Cardiac muscle cell (in vitro differentiated cells and primary cell): ENCODE measurements at places on chromosomes 7 and 10.

DNA sequence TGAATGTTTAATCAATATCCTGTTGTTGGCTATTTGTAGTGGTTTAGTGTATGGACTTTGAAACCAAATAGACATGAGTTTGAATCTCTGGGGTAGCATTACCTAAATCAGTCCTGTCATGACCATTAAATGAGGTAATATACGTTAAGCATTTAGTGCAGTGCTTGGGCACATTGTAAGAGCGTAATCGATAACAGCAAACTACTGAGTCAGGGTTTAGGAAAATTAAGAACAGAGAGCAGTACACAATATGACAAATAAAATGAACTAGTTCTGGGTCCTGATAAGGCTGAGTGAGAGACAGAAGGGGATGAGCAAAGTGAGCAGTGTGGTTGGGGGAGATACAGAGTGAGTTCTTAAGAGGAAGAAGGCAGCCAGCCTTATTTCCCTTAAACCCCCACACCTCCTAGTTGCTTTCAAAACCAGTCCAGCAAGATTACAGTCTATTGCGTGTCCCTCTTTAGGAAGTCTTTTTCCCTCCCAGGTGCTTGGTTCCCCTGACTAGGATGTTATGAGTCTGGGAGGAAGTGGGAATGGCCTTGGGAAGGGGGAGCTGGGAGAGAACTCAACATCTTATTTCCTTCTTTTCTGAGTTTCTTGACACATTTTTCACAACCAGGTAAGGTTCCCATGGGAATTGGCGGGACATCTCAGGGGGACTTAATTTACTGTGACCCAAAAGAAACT lies 171.0 kb downstream of the SND1 start:
- no peak for DNase-seq

GRCh38 chr10:68462536-68462935 lies 9.2 kb downstream of the DNA2 start:
- no peak for DNase-seq

GRCh38 chr7:3912291-3912690 lies 611.2 kb downstream of the SDK1 start:
- no peak for DNase-seq

- DNase-seq: no peak
Measured at GRCh38 chr7:151863386-151864079, 13.4 kb downstream of the PRKAG2 start.

GRCh38 chr10:18233775-18234174 lies 93.6 kb downstream of the CACNB2 start:
- peak; percentile 20 for DNase-seq

GRCh38 chr7:69173846-69174245 lies 424.4 kb upstream of the AUTS2 start:
- no peak for DNase-seq

DNA sequence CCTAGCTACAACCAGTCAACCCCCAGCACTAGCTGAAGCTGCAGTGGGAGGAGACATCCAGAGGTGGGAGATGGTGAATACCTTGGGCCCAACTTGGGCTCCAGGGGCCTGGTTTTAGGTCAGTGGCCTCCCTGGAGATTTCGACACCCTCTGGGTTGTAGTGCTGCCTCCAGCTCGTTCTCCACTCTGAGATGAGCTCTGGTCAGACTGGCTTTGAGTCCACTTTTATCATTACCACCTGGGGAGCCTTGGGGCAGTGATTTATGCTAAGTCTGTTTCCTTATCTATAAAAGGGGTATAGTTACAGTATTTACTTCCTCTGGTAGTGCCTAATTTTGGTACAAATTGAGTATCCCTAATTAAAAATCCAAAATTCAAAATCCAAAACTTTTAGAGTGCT lies 22.8 kb downstream of the PPIA start:
- DNase-seq: no peak

DNA sequence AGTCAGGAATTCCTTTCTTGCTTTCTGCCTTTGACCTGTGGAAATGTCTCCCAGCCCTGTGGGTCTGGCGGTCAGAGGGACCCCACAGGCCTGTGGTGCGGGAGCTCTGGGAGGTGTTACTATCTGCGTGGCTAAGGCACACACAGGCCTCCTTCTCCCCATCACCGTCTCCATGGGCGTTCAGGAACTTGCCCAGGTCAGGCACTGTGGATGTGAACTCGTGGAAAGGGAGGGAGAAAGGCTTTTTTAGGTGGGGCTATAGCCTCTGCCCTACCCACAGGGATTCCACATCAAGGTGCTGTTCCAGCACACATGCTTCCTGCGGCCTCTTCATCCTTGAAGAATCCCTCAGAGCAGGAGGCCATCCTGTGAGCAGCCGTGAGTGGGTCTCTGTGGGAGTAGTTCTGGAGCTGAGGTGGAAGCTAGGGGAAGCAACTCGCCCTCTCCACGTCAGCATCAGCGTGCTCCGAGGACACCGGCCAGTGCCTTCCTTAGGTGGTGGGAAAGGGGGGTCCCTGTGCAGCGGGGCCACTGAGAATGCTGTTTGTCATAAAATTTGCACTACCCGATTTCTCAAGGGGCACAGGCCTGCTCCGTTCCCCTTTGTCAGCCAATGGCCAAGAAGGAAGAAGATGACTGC lies 7.5 kb upstream of the ATP6V0E2 start:
- DNase-seq: no peak

DNA sequence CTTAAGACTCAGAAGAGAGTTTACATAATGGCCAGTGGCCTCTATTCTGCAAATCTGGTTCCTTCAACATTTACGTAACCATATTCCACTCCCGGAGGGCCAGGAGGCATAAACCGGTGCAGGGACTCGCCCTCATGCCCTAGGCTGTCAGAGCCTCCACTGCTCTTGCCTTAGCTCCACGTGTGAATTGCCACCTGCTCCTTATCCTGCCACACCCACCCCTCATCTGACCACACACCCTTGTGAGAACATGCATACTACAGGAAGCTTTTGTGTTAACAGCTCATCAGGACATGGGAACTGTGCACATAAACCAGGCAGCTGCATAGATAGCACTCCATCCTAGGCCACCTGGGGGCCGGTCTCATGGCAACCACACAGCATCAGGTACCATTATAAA lies 146.7 kb upstream of the PFKP start:
- DNase-seq: no peak

GRCh38 chr10:34083567-34083966 lies 731.5 kb downstream of the PARD3 start:
- no peak for DNase-seq

DNA sequence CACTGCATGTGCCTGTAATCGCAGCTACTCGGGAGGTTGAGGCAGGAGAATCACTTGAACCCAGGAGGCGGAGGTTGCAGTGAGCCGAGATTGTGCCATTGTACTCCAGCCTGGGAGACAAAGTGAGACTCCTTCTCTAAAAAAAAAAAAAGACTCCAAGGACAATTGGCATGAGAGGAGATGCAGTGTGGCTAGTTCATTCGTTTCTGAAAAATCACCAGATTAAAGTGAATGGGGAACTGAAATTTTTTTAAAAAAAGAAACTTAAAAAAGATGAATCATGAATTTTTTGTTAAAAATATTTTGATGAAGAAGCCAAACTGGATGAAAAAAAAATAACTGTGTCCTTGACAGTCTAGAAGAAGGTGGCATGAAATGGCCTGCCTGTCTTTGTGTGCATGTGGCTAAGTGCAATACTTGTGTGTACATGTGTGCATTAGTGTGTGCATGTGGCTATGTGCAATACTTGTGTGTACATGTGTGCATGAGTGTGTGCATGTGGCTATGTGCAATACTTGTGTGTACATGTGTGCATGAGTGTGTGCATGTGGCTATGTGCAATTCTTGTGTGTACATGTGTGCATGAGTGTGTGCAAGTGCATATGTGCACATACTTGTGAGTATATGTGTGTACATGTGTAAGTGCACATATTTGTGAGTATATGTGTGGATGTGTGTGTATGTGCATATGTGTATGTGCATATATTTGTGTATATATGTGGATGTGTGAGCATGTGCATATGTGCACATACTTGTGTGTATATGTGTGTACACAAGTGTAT lies 391.7 kb upstream of the KLF6 start:
- DNase-seq: no peak

GRCh38 chr10:73907841-73908517 lies 3.0 kb upstream of the PLAU start:
- DNase-seq: no peak

GRCh38 chr10:95572131-95572820 lies 11.1 kb upstream of the SORBS1 start:
- DNase-seq: no peak

- DNase-seq: peak; percentile 75
Measured at GRCh38 chr10:49164559-49165188, 23.5 kb downstream of the TMEM273 start.

DNA sequence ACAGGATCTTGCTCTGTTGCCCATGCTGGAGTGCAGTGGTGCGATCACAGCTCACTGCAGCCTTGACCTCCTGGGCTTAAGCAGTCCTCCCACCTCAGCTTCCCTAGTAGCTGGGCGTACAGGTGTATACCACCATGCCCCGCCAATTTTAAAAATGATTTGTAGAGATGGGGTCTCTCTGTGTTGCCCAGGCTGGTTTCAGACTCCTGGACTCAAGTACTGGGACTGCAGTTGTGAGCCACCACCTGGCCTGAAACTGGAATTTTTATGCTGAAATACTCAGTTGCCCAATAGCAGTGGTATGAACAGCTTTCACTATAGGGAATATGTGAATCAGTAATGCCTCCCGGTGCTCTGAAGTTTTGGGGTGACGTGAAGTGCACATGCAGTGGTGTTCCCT lies 7.6 kb downstream of the ZRANB1 start:
- no peak for DNase-seq

GRCh38 chr10:64726466-64726865 lies 1205.3 kb downstream of the REEP3 start:
- DNase-seq: no peak

DNA sequence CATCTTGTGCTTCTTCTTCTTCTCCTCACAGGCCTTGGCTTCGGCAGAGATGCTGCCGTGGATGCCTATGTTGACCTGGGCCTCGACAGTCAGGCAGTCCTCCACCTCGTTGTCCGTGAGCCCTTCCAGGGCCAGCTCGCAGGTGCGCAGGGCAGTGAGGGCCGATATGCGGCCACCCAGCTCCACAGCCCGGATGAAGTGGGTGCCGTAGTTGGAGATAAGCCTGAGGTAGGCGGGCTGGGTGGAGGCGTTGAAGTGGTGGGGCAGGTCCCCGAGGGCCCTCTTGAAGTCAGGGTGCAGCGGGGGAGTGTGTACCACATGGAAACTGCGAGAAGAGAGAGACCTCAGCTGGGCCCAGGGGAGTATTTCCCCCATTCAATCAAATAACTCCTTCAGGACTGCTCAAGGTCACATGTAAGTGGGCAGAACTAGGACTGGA lies 3.7 kb downstream of the PRF1 start:
- DNase-seq: no peak

DNA sequence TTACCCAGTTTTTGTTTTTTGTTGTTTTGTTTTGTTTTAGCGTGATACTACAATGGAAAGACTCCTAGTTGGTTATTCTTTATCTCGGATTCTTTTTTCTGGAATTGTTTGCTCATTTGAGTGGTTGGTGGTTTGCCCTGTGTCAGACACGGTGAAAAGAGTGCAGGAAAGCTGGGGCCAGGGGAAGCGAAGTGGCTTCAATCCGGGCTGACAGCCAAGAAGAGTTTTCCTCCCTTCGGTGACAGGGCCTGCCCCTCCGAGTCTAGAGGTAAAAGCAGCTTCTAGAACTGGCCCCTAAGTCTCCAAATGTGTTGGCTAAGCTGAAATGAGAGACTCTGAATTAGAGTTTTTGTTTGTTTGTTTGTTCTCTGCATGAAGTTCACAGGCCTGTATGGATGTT lies 5.7 kb upstream of the AP5Z1 start:
- DNase-seq: peak; percentile 60
